ENCODE measurements at places on chromosomes 2 and 18. TPM values are rescaled to one million over a fixed set of nuclear protein-coding genes. Genes with fewer than 3 reads are reported as not detected.

- H3K36me3 ChIP-seq, result no peaks in the 10 kb centered on the region
- no peak overlapping the region for H3K27ac ChIP-seq
- no peak overlapping the region for H3K4me3 ChIP-seq
Observed at GRCh38 chr2:240412975-240413812, 22.3 kb upstream of the GPC1 start.

Gene UGT1A9
- not detected for total RNA-seq

Gene DSG4
- not detected for total RNA-seq

Gene AMER3
- not detected for total RNA-seq

Gene HTR2B
- 0.10 TPM for total RNA-seq

- no peak for DNase-seq
- no peaks in the 10 kb centered on the region for H3K27me3 ChIP-seq
- no peaks in the 10 kb centered on the region for H3K4me1 ChIP-seq
Observed at GRCh38 chr2:4135765-4136164, 432.4 kb downstream of the DCDC2C start.

DNA sequence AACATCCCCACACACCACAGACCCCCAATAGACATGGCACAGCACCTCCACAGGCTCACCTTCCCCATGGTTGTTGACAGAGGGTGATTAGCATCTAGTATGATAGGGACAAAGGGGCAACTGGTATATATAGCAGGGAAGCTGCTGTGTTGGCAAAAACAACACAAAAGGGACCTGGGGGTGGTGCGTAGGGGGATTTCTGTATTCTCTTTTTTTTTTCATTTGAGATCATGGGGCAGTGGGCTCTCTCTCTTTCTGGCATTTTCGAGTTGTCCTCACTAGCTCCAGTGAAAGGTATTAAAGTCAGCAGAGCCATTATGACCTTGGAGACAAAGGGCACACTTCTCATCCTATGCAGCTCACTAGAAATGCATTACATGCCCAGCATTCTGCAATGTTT, at the start of gene CRYGA:
CRYGA (minus strand) TSS at position 101 of the 400 bp plus-strand sequence; CDS start at position 68, 33 bp downstream.
- no peak for DNase-seq
- H3K27ac ChIP-seq, result no peak within 1 kb of the TSS
- H3K4me3 ChIP-seq, result no peak within 1 kb of the TSS

- H3K4me3 ChIP-seq, result no peak overlapping the region
- H3K36me3 ChIP-seq, result no peaks in the 10 kb centered on the region
- H3K27ac ChIP-seq, result no peak overlapping the region
- no peak for DNase-seq
Observed at GRCh38 chr2:96881349-96882195, 11.7 kb upstream of the SEMA4C start.

GRCh38 chr2:80489717-80490116, 185.2 kb upstream of the LRRTM1 start:
- no peak overlapping the region for H3K27ac ChIP-seq
- no peaks in the 10 kb centered on the region for H3K27me3 ChIP-seq
- H3K4me3 ChIP-seq, result no peak overlapping the region
- H3K4me1 ChIP-seq, result no peaks in the 10 kb centered on the region

DNA sequence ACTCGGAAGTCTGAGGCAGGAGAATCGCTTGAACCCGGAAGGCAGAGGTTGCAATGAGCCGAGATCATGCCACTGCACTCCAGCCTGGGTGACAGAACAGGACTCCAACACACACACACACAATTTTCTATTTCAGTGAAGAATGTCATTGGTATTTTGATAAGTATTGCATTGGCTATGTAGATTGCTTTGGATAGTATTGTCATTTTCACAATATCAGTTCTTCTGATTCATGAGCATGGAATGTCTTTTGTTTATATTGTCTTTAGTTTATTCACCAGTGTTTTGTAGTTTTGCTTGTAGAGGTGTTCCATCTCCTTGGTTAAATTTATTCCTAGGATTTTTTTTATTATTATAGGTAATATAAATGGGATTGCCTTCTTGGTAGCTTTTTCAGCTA, 693.4 kb upstream of the SYT4 start:
- no peak overlapping the region for H3K4me3 ChIP-seq
- H3K27me3 ChIP-seq, result no peaks in the 10 kb centered on the region
- H3K27ac ChIP-seq, result no peak overlapping the region
- no peaks in the 10 kb centered on the region for H3K4me1 ChIP-seq
- no peaks in the 10 kb centered on the region for H3K36me3 ChIP-seq
- DNase-seq, result no peak

DNA sequence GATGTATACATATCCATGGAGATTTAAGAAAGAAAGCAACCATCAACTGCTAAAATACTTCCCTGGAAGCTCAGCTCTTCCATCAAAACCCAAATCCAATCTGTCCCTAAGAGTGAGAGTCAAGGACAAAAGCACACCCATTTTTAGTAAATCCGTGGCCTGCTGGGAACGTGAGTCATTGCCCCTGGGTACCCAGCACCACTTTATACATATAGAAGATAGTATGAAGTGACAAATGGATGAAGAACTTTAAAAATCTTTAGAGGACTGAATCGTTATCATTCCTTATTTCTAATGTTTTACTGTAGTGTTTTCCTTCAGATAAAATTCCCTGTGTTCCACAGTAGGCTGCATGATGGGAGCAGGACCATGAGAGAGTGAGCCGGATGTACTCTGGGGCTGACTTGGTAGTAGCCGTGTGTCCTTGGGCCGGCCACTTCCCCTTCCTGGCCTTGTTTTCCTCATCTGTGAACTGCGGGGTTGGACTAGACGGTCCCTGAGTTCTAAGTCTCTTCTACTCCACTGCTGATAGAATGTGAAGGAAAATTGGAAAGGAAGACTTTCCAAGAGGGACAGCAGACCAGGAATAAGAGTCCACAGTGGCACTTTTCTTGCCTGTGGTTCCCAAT, 28.5 kb upstream of the CEP68 start:
- H3K4me1 ChIP-seq, result peaks cover 23% of the 10 kb centered on the region
- H3K36me3 ChIP-seq, result peaks cover 2% of the 10 kb centered on the region
- H3K4me3 ChIP-seq, result no peak overlapping the region
- no peak overlapping the region for H3K27ac ChIP-seq

Gene FAM110C
- 5.1 TPM for total RNA-seq

- DNase-seq, result no peak
- no peak overlapping the region for H3K4me3 ChIP-seq
- no peaks in the 10 kb centered on the region for H3K36me3 ChIP-seq
- H3K27ac ChIP-seq, result no peak overlapping the region
Observed at GRCh38 chr2:5990086-5990485, 297.9 kb downstream of the SOX11 start.

- no peak overlapping the region for H3K4me3 ChIP-seq
- DNase-seq, result no peak
- no peak overlapping the region for H3K27ac ChIP-seq
- peaks cover 43% of the 10 kb centered on the region for H3K36me3 ChIP-seq
Observed at GRCh38 chr2:151777935-151778334, 43.7 kb upstream of the NEB start.

- DNase-seq, result no peak
- H3K4me1 ChIP-seq, result no peaks in the 10 kb centered on the region
- no peaks in the 10 kb centered on the region for H3K36me3 ChIP-seq
- no peak overlapping the region for H3K27ac ChIP-seq
- H3K27me3 ChIP-seq, result peaks cover 3% of the 10 kb centered on the region
Observed at GRCh38 chr18:63590373-63590772, 3.2 kb downstream of the SERPINB13 start.

- H3K27me3 ChIP-seq, result no peaks in the 10 kb centered on the region
- no peak overlapping the region for H3K4me3 ChIP-seq
- H3K36me3 ChIP-seq, result peaks cover 23% of the 10 kb centered on the region
- no peak overlapping the region for H3K27ac ChIP-seq
- H3K4me1 ChIP-seq, result peaks cover 25% of the 10 kb centered on the region
Observed at GRCh38 chr2:195498176-195498575, 158.8 kb upstream of the SLC39A10 start.

- no peak overlapping the region for H3K4me3 ChIP-seq
- peaks cover 7% of the 10 kb centered on the region for H3K27me3 ChIP-seq
- no peaks in the 10 kb centered on the region for H3K36me3 ChIP-seq
- DNase-seq, result no peak
- no peaks in the 10 kb centered on the region for H3K4me1 ChIP-seq
- no peak overlapping the region for H3K27ac ChIP-seq
Observed at GRCh38 chr2:215460682-215461382, 25.0 kb upstream of the FN1 start.

Gene TSPYL6
- not detected for total RNA-seq

All from activated CD4-positive, alpha-beta memory T cell treated with anti-CD3 and anti-CD28 coated beads, Interleukin-2, amount 10 ng/mL, durations not matched to agents 7 days and 5 days (primary cell).